H9 (cell line): ENCODE measurements at places on chromosomes 3 and 15. TPM values are rescaled to one million over a fixed set of nuclear protein-coding genes. Genes with fewer than 3 reads are reported as not detected.

DNA sequence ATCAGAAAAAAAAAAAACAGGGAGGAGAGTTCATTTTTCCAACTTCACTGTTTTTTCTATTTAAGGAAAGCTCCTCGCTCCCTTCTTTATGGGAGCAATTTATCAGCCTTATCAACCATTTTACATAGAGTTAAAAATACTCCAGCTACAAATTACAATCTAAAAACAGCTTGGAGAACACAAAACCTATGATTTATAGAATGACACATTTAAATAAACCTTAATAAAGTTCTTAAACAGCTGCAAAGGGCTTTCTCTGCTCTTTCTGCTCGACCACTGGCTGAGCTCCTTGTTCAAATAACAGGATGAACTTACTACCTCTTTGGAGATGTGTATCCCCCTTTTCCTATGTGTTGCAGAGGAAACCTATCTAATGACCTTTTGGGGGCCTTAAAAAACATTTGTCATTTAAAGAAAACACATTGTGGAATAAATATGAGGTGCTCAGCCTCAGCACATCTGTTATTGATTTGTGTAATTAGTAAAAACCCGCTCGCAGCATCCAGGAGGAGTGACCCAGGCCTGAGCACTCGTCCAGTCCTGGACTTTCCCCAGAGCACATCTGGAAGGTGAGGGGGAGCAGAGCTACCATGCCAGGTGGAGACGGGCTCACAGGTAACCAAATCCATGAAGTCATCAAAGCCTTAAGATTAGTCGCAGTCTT is 231.2 kb downstream of the ATP8B4 start:
- DNase-seq, result no peak

GRCh38 chr15:41502795-41503668 is 9.4 kb downstream of the ITPKA start:
- peak; percentile 75 for DNase-seq

- no peak for DNase-seq
These were observed 320.7 kb downstream of the ZNF621 start for GRCh38 chr3:40845447-40845846.

DNA sequence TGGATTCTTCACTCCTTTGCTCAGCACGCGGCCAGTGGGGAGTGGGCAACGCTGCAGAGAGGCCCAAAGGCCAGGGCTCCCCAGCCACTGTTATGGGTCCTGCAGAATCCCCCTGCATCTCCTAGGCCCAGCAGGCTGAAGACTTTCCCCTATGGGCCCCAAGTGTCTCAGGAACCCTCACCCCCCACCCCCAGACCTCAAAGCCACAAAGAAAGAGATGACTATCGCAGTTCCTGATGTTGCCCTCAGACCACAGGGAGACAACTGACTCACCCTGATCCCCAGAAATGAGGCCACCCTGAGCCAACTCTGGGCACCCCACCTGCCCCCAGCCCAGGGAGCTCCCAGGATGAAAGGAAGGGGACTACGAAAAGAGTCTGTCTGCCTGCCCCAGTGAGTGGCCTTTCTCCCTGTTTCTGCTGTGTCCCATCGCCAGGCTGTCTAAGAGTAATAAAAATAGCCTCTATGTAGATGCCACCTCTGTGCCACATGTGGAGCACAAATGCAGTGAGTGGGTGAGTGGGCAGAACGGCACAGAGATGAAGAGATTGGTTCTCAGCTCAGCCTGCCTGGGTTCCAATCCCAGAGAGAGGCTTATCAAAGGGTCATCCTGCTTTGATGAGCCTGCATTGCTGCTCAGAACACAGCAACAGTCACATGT is 283.0 kb downstream of the UACA start:
- DNase-seq, result no peak

DNA sequence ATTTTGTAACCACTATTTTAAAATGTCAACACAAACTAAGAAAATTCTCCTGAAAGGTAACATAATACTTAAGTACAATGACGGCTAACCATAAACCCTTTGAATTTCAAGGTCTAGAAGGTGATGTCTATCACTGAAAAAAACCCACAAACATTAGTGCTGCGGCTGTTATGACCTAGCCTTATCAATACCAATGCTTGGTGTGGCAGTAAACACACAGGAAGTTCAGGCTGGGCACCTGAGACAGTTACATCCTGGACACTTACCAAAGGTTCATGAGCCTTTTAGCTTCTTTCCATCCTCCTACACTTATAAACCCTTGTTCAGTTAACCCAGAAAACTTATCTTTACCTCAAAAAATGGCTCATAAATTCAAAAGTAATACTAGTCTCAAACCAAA is 5.8 kb downstream of the HSPBAP1 start:
- DNase-seq, result no peak

DNA sequence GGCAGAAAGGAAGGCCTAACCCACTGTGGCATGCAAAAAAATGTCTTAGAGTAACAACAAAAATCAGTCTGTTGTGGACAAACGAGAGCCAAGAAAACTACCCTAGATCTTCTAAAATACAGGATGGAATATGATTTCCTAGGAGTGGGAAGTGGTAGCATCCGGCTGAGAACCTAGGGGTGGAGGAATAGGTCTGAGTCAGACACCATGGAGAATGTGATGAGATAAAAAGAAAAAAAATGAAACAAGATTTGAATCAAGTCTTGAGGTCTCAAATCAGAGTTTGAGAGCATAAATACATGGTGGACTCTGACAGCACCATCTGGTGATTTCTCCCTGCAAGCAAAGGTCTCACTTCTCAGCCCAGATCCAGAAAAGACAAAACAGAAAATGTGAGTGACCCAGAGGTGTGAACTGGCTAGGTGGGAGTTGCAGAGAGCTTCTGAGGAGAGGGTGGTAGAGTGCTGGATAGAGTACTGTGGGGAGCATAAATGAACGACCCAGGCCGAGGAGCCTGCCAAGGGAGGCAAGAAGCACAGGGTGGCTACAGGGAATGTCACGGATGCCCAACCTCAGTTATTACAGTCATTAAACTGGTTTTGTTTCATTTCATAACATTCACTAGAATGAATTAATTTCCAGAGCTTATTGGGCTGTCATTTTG is 27.6 kb upstream of the VEPH1 start:
- no peak for DNase-seq

DNA sequence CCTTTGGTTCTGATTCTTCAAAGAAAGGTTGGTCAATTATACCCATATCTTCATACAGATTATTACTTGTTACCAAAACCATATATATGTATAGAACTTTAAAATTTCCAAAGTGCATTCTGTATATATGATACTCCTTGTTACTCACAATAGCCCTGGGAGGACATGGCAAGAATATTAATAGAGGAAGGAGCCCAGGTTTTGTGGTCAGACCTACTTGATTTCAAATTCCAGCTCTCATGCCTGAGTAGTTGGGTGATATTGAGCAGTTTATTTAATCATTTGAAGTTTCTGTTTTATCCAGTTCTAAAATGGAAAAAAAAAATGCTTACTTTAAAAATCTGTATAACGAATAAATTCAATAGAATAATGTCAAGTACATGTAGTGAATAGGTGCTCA is 2.5 kb downstream of the IL1RAP start:
- DNase-seq, result no peak

- DNase-seq, result peak; percentile 20
These were observed 39.0 kb downstream of the CHDH start for GRCh38 chr3:53807117-53807810.

DNA sequence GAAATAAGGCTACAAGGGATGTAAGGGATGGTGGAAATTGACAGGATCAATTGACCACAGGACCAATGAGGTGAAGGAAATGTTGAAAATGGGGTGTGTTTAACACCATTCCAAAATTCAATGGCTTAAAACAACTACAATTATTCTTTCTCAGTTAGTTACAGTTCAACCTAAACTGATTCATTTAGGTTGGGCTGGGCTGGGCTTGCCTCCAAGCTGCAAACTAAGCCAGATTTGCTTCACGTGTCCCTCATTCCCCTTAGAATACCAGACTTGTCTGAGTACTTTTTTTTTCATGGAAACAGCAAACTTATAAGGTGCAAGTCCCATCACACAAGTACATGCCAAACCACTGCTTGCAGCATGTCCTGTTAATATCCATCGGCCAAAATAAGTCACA is 280.1 kb downstream of the NEK10 start:
- no peak for DNase-seq

DNA sequence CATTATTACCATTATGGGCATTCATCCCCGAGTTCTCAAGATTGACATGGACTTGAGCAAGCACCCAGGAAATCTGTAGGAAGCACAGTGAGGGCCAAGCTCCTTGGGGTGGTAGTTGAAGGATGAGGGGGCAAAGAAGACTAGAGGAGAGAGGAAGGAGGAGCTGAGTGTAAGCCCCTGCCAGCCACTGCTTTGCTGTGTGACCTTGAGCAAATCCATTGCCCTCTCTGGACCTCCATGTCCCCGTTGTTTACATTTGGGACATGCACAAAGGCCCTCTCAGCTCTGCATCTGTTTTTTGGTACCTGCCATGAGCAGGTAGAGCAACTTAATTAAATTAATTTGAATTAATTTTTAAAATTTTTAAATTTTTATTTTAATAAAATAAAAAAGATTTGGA is 33.5 kb upstream of the SLC6A6 start:
- DNase-seq, result no peak

GRCh38 chr3:12400616-12401194 is 83.6 kb upstream of the TSEN2 start:
- DNase-seq, result no peak

DNA sequence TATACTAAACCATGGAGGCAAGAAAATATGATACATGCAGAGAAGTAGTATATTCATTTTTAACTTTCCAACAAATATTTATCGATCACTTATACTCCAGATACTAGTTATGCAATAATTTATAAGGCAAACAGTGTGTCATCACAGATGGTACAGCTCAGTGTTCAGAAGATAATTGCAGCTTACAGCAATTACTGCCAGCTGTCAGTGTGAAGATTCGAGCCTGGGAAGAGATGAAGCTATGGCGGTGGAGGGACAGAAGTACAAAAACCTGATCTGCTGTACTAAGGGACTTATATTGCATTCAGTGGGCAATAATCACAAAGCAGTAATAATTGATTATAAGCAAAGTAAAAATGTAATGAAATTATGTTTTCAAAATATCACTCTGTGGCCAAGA is 170.6 kb upstream of the EPHA3 start:
- DNase-seq, result no peak

DNA sequence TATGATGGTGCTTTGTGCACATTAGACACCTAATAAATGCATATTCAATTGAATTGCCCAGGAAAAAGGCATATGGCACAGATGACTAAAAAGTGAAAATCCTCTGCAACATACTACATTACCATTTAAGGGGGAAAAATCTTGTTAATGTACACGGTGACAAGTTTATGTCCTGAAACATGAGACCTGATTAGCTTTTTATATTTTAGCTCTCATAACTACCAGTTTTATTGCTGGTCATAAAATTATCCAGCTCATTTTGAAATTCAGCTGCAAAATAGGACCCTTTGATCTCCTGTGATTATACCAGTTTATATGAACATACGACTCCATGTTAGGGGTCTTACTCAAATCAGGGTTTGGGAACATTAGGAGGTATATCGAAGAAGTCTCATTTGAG is 684.6 kb upstream of the CCDC54 start:
- no peak for DNase-seq

- DNase-seq, result no peak
These were observed 45.5 kb downstream of the LIMD1 start for GRCh38 chr3:45640091-45640507.

GRCh38 chr3:79285380-79285779 is 482.4 kb downstream of the ROBO1 start:
- no peak for DNase-seq

DNA sequence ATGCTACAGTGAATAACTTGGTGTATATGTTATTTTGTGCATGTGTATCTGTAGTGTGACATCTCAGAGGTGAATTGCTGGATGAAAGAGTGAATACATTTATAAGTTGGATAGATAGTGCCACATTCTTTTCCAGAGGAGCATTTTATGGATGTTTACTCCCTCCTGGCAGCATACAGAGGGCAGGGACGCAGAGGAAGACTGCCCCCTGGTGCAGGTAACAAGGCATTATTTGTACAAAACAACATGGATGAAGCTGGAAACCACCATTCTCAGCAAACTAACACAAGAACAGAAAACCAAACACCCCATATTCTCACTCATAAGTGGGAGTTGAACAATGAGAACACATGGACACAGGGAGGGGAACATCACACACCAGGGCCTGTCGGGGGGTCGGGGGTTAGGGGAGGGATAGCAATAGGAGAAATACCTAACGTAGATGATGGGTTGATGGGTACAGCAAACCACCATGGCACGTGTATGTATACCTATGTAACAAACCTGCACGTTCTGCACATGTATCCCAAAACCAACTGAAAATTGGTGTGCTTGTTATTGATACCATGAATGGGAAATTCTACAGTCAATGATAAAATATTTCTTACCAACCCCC is 57.9 kb upstream of the CTXND1 start:
- no peak for DNase-seq

- DNase-seq, result no peak
These were observed at the start of gene OR5K1 for GRCh38 chr3:98462901-98463300. TSS of gene OR5K1 (plus strand) at chr3:98463201. CDS start at chr3:98469577, 6,376 bp downstream.

- no peak for DNase-seq
These were observed 15.2 kb downstream of the TRNT1 start for GRCh38 chr3:3141939-3142338.

- DNase-seq, result no peak
These were observed 192.0 kb downstream of the XXYLT1 start for GRCh38 chr3:195078891-195079440.

DNA sequence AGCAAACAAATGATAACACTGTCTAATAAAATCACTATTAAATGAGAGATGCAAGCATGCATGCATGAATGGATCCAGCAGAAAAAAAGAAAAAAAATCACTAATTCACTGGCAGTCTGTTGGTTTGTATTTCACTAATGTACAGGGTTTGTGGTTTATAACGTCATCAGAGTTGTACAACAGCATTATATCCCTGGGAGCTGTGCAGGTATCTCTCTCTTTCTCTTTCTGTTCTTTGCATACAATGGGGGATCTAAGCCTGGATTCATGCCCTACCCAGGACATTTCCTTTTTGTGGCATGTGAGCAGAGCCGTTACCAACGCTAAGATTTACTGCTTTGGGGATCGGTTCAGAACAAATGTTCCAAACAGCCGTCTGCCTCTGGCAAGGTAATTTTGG is 229.5 kb downstream of the SOX2 start:
- DNase-seq, result no peak

DNA sequence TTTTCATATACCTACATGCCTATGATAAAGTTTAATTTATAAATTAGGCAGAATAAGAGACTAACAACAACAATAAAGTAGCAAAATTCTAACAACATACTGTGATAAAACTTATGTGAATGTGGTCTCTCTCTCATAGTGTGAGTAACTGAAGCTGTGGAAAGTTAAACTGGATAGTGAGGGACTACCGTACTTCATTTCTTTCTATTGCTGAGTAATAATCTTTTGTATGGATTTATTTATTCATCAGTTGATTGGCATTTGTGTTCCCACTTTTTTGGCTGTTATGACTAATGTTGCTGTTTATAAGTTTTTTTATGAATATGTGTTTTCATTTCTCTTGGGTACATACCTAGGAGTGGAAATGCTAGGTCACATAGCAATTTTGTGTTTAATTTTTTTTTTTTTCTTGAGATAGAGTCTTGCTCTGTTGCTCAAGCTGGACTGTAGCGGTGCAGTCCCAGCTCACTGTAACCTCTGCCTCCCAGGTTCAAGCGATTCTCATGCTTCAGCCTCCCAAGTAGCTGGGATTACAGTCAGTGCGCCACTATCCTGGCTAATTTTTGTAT is 41.0 kb downstream of the RNF111 start:
- no peak for DNase-seq

DLG1 gene
- 84.1 and 86.2 TPM in 2 replicates for total RNA-seq

GABRB3 gene
- 98.2 and 112 TPM in 2 replicates for total RNA-seq

SPSB4 gene
- total RNA-seq, result 6.0 and 6.2 TPM in 2 replicates
